ENCODE measurements at places on chromosomes 1 and 21.

GRCh38 chr1:193079187-193079586 is 19.8 kb downstream of the RO60 start:
- DNase-seq, result no peak

GRCh38 chr1:159239551-159240220 is 35.0 kb downstream of the ACKR1 start:
- no peak for DNase-seq

DNA sequence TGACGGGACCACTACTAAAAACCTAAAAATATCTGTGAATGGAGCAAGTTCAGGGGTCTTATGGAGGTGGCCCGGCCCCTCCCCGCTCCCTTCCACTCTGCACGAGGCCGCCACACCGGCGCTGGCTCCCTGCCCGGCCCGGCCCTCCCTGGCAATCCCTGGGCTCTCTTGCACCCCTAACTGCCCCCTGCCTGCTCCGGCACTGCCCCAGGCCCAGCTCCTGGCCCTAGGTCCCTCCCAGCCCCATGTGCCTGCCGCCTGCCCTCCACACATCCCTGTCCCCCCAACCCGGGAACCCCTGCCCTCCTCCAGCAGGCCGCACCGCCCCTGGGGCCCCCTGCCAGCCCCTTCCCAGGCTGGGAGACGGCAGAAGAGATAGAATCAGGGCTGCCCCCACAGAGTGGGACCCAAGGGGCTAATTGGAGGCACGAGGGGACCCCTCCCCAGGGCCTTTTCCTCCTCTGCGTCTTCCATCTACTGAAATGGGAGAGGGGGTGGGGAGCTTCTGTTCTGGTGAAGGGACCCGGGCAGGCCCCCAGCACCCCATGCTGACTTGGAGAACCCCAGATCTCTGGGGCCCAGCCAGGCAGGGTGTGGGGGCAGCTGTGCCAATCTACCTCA is 9.3 kb upstream of the CTRC start:
- DNase-seq, result no peak

- DNase-seq, result no peak
These were observed 16.4 kb downstream of the MPZL1 start for GRCh38 chr1:167738158-167738557.

GRCh38 chr1:178962853-178963711 is 62.6 kb upstream of the FAM20B start:
- no peak for DNase-seq

GRCh38 chr1:59415881-59416280 is 119.0 kb downstream of the FGGY start:
- no peak for DNase-seq

DNA sequence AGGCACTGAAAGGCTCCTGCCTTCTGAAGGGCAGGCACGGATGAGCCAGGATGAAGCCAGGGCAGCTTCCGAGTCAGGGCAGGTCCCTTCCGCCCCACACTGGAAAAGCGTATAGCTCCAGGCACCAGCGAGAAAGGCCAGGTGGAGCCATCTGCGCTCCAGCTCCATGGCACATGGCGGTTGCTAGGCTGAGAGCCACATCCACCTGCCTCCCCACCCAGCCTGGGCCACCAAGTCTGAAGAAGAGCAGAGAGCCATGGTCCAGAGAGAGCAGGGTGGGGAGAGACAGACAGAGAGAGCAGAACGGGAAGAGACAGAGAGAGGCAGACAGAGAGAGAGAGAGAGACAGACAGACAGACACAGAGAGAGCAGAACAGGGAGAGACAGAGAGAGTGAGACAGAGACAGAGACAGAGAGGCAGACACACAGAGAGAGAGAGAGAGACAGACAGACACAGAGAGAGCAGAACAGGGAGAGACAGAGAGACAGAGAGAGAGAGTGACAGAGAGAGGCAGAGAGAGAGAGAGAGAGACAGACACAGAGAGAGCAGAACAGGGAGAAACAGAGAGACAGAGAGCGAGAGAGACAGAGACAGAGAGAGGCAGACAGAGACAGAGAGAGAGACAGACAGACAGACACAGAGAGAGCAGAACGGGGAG is 5.2 kb downstream of the FNDC10 start:
- no peak for DNase-seq

- no peak for DNase-seq
These were observed 48.3 kb upstream of the LAMC2 start for GRCh38 chr1:183137782-183138181.
